Effector memory CD8-positive, alpha-beta T cell (primary cell): ENCODE measurements at places on chromosomes 11 and 22.

GRCh38 chr11:92192141-92192540 lies 32.5 kb upstream of the FAT3 start:
- DNase-seq: no peak

GRCh38 chr11:69691463-69691862 lies 12.4 kb downstream of the FGF19 start:
- DNase-seq: no peak

- no peak for DNase-seq
Measured at GRCh38 chr11:117693344-117693743, 103.7 kb downstream of the DSCAML1 start.

GRCh38 chr11:76770642-76771445 lies 12.3 kb upstream of the TSKU start:
- DNase-seq: no peak
